ENCODE measurements at places on chromosomes 1 and 21.

DNA sequence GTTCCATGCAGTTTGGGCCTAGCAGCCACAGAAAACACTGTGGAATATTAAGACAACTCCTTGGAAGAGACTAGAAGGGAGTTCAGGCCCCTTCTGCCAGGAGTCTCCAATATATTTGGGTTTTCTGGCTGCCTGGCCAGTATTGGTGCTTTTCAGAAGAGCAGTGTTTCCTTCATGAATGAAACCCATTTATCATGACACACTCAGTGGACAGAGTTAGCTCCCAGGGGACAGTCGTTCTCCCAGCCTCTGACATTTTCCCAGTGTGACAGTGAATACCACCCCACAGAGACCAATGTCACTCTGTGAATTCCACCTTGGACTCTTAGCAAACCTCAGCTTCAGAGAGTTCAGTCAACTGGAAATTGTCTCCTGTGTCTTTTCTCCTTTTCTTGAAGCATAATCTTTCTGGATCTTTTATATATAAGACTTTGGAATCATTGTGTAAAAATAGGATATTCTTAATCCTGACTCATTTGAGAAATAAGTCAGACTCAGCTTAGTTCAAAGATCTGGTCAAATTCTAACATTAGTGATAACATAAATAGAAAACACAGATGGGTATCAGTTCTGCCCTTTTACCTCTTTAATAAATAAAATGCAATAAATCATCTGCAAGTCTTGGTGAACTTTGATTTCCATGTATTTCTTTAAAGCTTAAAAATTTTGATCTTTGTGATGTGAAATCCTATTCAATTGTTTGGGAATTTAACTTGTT is 40.4 kb downstream of the GNG12 start:
- DNase-seq, result no peak

GRCh38 chr1:234915924-234916675 is 212.5 kb downstream of the TOMM20 start:
- DNase-seq, result no peak

- DNase-seq, result no peak
Measured at GRCh38 chr1:84634536-84635205, 55.6 kb downstream of the SSX2IP start.

- DNase-seq, result no peak
Measured at GRCh38 chr1:64505232-64505943, 35.5 kb downstream of the CACHD1 start.

GRCh38 chr1:202861420-202862132 is 27.4 kb downstream of the RABIF start:
- peak; percentile 34 for DNase-seq

DNA sequence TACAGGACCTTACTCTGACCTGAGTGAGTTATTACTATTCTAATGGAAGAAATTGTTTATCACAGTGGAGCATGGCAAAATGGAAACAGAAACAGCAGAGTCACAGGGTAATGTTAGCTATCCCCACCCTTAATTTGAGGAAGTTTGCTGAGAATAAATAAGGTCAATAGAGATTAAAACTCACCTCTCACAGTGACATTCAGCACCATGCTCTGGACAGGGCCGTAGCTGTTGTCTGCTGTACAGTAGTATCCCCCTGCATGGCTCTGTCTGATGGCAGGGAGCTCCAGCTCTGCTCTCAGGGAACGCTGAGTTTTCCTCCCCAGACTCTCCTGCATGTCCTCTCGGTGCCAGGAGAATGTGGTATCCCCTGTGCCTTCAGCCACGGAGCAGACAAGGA is 11.9 kb downstream of the FCRL4 start:
- no peak for DNase-seq

DNA sequence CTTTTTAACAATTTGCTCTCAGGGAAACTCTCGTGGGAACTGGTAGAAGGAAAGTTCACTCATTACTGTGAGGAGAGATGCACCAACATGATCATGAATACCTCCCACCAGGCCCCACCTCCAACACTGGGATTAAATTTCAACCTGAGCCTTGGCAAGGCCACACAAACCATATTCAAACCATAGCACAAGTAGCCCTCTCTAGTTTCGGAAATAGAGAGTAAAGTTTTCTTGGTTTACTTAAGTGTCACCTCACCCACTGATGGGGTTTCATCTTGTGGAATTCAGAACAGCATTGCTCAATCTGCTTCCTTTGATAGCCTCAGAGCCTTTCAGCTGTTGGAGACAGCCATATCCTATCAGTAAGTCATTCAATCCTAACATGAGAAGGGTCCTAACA is 25.5 kb upstream of the CCSAP start:
- DNase-seq, result no peak

GRCh38 chr1:24415910-24416665 is 486 bp downstream of the NIPAL3 start:
- DNase-seq, result peak; percentile 22

GRCh38 chr1:35854989-35855700 is 27.9 kb upstream of the AGO1 start:
- DNase-seq, result no peak

GRCh38 chr1:198756470-198756869 is 117.6 kb downstream of the PTPRC start:
- DNase-seq, result no peak

DNA sequence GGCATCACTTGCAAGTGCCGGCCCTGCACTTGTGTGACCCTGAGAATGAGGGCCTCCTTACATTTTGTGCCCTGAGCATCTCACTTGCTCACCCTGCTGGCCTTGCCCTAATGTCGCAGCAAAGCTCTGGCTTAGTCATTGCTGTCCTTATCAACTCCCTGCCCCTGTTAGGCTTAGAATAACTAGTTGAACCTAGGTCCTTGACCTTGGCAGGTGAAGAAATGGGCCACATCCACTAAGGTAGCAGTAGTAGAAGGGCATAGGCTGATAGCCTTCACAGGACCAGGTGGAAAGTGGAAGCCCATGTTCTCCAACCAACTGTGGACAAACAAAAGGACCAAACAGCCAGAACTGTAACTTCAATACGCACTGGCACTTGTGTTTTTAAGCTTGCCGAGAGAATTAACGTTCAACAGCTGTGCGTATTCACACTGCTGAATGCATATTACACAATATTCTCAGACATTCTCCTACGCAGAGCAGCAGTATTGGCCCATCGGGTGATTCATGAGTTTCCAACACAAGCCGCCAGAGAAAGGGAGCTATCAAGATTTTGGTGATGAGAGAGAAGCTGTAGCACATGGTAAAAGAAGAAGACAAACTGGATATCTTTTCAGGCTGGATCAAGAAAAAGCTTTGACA is 27.7 kb upstream of the PTGFRN start:
- no peak for DNase-seq

DNA sequence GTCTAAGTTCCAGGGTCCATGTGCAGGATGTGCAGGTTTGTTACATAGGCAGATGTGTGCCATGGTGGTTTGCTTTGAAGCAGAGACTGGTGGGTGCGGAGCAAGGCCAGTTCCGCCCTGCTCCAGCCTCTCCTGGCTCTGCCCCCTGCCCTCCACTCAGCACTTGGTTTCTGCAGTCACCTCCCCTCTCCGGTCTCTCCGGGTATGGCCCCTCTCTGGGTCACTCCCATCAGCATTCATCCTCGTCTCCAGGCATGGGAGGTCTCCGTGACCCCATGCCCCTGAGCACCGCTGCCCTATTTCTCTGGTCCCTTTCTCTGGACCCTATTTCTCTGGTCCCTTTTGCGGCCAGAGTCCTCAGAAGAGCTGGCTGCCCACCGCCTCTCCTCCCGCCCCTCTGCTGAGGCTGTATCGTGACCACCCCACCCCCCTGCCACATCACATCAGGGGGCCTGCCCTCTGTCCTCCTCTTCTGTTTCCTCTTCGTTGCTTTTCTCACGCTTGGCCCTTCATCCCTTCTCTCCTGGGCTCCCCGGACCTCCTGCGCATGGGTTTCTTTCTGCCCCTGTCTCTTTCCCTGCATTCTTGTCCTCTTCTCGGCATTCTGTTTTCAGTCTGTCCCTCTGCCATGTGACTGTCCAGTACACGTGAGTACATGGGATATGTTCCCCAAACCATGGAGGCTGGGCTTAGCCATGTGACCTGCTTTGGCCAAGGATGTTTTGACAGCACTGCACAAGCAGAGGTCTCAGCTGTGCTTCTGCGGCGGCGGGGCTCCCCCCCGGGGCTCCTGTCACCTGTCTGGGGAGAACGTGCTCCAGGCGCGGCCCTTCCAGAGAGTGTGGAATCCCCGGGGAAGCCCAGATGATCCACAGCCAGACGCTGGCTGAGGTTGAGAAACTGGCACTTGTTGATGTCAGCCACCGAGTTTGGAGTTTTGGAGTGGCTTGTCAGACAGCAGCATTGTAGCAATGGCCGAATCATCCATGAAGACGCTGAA is 54.4 kb upstream of the C1orf174 start:
- no peak for DNase-seq

DNA sequence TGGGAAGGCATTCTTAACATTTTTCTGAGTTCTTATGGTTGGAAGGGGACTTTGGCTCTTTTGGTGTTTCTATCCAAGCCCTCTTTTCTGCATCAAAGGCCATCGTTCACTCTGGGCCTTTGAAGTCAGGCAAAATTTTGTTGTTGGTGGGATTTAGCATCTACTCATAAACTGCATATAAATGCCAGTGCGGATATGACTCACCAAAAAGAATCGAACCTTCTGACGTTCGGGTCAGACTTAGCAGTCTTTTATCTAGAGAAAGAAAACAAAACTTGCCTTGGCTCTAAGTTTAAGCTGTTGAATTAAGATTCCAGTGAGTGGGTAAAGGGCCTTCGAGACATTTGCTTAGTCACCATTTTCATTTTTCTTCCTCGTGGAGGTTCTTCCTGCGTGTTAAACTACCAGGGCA is 51.4 kb downstream of the EVA1C start:
- no peak for DNase-seq

GRCh38 chr1:47623557-47623940 is 185.7 kb downstream of the FOXD2 start:
- DNase-seq, result no peak

- DNase-seq, result no peak
Measured at GRCh38 chr1:72434070-72434469, 151.7 kb upstream of the NEGR1 start.

GRCh38 chr1:95384567-95384966 is 150.6 kb downstream of the RWDD3 start:
- no peak for DNase-seq

DNA sequence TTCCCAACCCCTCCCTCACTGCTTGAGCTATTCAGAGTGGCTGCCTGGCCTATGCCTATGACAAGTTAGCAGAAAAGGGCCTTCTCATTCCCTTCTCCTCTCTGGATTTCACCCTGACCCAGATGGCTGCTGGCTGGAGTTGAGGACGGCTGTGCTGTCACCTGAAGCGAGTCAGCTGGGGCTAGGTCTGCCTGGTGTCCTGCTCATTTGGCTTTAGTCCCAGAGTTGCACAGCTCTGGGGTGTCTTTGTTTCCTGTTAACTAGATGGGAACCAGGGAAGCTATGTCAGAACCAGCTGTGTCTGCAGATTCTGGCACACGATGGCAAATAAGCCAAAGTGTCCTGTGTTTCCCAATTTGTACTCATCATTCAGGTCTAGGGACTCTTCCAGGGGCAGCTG is 52.9 kb downstream of the CNIH3 start:
- DNase-seq, result no peak

DNA sequence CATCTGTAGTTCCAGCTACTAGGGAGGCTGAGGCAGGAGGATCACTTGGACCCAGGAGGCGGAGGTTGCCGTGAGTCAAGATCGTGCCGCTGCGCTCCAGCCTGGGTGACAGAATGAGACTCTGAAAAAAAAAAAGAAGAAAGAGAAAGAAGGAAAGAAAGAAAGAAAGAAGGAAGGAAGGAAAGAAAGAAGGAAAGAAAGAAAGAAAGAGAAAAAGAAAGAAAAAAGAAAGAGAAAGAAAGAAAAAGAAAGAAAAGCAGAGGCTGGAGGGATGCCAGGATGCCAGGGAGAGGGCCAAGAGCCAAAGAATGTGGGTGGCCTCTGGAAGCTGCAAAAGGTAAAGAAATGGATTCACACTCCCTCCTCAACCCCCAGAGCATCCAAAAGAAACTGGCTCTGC is 8.2 kb upstream of the KCNE2 start:
- no peak for DNase-seq

GRCh38 chr1:46394872-46395465 is 852 bp downstream of the FAAH start:
- DNase-seq, result no peak

DNA sequence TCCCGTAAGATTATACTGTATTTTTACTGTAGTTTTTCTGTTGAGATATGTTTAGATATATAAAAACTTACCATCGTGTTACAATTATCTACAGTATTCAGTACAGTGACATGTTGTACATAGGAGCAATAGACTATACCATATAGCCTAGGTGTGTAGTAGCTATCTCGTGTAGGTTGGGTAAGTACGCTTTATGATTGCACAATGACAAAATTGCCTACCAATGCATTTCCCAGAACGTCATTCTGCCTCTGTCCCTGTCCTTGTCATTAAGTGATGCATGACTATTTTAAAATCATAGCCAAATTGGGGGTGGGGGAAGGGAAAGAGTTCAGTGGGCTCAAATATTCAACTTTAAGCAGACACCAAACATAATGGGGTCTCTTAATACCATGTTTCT is 233.8 kb upstream of the TMEM51 start:
- no peak for DNase-seq

DNA sequence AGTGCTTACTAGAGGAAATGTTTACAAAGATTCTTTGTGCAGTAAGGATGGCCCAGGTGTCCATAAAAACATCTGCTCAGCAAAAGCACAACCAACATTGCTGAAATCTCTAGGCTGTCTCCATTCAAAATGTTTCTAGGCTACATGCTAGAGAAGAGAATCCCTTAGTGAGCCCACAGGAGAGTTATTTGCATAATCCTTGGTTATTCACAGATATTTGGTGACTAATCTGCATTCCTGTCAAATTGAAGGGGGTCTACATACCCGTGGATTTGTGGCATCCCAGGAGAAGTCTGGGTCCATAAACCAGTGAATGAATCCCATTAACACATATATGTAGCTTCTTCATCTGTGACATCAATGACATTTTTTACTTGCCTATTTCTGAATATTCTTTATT is 261.3 kb upstream of the ESRRG start:
- DNase-seq, result no peak

DNA sequence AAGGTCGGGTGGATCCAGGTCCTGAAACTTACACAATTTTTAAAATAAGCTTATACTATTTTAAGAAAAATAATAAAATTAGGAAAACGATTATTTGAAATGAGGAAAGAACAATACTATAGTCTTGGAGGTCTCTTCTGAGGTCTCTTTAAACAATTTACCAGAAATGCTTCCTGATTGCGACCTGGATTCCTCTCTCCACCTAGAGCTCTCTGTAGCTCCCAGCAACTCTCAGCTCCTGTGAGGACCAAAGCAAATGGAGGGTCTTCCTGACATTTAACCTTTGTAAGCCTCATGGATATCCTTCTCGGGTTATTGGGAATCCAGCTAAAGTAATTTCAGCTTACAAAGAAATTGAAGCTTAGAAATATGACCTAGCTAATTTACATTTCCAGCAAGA is 886 bp downstream of the BTBD8 start:
- no peak for DNase-seq

- no peak for DNase-seq
Measured at GRCh38 chr1:168848051-168848450, 119.0 kb upstream of the DPT start.

DNA sequence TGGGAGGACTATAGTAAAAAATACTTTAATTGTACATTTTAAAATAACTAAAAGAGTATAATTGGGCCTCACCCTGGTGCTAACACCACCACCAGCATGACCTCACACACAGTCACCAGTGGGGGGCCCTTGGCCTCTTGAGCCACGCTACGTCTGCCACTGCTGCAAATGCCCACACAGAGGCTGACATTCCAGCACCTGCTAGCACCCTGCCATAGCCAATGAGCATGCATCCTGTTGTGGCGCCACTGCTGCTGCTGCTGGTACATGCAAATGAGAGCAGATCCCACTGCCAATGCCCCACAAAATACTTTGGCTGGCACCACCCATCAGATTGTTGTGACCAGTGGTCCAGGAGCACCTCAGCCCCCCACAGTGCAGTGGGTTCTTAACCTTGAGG is 31.5 kb upstream of the TNR start:
- DNase-seq, result no peak

Measured in NCI-H524 treated with DMSO at 0.1 percent for 48 hours (cell line).